ENCODE measurements at places on chromosomes 3 and 15.

- no peak for DNase-seq
Observed at GRCh38 chr15:56307180-56307579, 58.0 kb upstream of the TEX9 start.

DNA sequence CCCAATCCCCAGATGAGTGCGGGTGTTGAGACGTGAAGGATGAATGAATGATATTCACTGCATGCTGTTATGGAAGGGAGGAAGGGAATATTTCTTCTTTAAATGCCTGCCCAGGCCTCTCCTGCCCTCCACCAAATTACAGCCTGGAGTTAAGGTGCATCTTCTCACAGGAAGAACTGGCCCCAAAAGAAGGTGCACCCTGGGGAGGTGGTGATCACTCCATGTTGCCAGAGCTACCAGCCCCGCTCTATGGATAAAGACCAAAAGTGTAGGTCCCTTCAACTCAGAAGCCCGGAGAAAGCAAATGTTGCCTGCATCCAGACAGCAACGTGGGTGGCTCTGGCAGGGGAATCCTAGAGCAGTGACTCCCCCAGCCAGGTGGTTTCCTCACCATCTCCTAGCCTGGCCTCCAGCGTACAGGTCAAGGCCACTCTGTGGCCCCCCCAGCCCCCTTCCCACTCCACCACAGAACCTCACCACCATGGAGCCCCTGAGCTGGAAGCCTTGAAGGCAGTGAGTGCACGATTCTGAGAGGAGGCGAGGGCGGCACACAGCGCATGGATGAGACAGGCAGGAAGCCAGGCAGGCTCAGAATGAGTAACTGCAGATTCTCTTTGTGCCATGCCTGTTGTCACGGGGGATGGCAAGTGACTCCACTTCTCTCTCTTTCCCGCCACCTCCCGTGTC lies 3.5 kb upstream of the VIPR1 start:
- no peak for DNase-seq

- DNase-seq = no peak
Observed at GRCh38 chr15:68112706-68113105, 58.6 kb downstream of the PIAS1 start.

DNA sequence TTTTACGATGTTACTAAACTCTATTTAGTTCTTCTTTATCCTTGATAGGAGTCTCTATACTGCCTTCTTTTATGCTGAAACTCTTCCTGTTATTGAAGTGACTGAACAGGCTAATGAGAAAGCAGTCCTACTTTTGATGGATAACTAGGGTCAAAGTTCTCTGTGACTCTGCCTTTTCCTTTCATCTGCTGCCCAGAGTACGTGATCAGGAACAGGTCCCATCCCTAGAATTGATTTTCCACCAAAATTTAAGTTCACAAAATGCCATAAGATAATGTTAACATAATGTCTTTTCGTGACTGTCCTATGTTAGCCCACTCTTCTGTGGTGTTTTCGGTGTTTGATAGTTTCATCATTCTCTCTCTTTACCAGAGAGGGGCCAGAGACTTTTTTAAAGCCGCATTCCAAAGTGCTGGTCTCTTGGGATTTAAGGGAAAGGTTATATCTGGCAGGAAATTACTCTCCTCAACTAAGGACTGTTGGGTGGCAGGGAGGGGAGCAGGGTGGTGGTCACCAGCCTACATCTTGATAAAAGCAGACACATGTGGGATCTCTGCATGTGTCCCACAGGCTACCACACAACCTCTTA lies 50.3 kb upstream of the PLXND1 start:
- no peak for DNase-seq

DNA sequence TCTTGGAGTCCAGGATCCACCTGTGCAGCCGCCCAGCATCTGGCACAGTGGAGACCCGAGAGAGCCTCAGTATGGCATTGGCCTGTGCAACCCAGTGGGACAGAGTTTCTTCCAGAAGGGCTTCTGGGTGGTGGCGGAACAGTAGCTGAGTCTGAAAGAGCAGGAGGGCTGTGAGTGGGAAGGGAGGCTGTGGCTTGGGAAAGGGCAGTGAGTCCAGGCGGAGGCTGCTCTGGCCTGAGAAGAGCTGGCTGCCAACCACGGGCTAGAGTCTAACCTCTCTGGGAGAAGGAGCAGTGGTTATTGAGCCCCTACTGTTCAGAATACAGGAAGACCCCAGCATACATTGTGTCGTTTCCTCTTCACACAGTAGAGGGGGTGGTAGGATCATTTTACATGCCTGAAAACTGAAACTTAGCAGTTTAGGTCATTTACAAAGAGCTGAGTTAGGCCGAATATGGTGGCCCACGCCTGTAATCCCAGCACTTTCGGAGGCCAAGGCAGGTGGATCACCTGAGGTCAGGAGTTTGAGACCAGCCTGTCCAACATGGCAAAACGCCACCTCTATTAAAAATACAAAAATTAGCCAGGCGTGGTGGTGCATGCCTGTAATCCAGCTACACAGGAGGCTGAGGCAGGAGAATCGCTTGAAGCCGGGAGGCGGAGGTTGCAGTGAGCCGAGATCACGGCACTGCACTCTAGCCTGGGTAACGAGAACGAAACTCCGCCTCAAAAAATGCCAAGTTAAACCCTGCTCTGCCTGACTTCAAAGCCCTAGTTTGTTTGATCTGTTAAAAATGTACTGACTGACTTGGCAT lies 3.2 kb downstream of the AEN start:
- no peak for DNase-seq

DNA sequence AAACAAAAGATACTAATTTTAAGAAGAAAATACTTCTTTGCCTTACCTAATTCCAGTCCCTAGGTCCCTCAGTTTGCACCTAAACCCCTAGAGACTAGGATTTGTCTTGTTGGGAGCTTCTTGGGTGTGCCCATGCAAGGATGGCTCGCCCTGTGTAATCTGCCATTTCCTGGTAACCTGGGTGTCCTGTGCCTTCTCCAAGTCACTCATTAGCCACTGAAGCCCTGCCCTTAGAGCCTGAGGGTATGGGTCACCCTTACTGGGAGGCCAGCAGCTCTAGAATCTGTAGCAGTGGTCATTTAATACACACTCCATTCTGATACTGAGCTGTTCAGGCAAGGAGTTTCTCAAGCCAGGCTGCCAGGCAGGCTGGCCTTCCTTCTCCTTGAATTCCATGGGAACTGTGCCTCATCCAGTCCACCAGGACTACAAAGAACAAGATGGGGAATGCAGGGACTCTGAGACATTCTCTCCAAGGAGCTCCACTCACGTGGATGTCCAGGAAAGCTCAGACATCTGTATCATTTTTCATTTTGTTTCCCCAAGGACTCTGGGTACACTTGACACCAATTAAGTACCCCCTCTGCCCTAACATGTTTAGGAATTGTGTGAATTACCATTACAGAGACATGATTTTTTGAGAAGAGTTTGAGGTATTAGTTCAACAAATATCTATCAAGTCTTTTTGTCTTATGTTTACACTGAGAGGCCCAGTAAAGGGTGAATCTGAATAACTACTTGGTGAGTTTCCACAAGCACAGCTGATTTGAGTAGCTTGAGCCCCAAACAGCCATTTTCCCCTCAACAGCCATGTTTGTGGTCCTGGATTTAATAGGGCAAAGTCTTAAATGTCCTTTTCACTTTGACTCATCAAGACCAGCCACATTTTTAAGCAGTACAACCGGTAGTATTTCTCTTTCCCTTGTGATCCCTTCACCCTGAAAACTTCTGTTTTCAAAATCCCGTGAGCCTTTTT lies 52.6 kb downstream of the ARNT2 start:
- DNase-seq = no peak

- DNase-seq = no peak
Observed at GRCh38 chr3:53181024-53181371, 20.0 kb downstream of the PRKCD start.

DNA sequence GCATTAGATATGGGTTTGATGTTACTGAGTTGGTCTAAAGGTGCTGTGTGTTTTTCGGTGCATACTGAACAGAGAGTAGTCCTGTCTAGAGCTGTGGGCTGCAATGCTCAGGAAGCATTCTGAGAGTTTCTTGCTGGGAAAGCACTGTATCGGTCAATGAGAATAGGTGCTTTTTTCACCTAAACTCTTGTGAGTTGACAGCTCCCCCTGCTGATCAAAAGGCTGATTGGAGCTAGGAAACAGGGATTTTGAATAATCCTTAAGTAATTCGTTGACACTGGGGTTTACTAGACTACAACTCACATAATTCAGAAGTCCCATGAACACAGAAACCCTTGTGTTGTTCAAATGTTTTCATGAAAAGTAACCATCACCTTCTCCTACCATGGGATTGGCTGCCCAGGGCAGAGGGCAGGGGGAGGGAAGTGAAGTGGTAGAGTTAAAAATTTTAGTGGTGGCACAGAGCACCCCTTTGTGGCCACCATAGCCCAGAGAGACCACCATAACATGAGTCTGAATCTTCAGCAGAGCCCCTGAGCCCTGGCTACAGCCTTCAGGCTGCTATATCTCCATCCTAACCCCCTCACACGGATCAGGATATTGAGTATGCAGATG lies 13.0 kb upstream of the MANF start:
- peak; percentile 44 for DNase-seq

- DNase-seq = no peak
Observed at GRCh38 chr3:78726545-78726944, 1041.3 kb downstream of the ROBO1 start.

- peak; percentile 1 for DNase-seq
Observed at GRCh38 chr15:35444557-35445204, 101.3 kb downstream of the DPH6 start.

- DNase-seq = no peak
Observed at GRCh38 chr3:101615525-101615924, 41.5 kb downstream of the PCNP start.

DNA sequence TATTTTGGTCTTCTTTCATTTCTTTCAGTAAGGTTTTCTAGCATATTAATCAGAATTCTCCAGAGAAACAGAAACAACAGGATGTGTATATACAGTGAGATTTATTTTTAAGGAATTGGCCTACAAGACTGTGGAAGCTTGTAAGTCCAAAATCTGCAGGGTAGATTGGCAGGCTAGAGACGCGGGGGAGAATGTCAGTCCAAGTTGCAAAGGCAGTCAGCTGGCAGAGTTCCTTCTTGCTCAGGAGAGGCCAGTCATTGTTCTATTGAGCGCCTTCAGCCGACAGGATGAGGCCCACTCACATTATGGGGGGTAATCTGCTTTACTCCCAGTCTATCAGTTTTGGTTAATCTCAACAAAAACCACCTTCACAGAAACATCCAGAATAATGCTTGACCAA lies 133.4 kb upstream of the UBE3A start:
- DNase-seq = no peak

- DNase-seq = no peak
Observed at GRCh38 chr3:15682561-15683185, 81.1 kb downstream of the BTD start.

DNA sequence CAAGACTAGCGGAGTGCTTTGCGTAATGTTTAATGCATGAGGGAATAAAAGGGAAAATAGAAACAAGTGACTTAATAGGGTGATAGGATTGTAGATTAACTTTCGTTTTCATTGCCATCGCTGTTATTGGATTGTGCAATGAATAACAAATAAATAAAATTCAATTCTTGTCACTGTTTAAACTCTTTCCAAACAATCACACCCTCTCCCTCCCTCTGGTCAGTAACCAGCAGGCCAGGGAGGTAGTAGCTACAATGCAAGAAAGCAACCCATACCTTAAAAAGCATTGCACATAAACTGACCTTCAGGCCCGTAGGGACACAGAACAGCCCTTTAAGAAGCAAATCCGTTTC lies 705 bp upstream of the TFRC start:
- no peak for DNase-seq

- DNase-seq = no peak
Observed at GRCh38 chr3:79063624-79064023, 704.2 kb downstream of the ROBO1 start.

DNA sequence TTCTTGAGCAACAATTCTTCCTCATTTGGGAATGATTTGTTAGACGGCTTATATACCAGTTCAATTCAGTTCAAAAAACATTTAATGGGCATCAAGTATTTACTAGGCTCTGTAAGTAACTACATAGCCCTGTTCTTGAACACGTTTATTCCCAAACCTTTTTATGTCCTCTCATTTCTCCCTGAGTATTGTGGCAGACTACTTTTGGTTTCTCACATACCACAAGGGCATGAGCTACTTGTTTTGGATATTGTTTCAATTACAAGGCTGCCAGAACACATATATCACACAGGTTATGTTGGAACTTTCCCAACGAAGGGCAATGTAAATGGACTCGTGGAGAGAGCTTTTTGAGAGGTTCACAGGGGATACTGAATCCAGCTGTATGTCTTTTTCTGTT lies 363.8 kb upstream of the NAALADL2 start:
- no peak for DNase-seq

GRCh38 chr15:46170326-46170725 lies 535.5 kb downstream of the SQOR start:
- DNase-seq = no peak

DNA sequence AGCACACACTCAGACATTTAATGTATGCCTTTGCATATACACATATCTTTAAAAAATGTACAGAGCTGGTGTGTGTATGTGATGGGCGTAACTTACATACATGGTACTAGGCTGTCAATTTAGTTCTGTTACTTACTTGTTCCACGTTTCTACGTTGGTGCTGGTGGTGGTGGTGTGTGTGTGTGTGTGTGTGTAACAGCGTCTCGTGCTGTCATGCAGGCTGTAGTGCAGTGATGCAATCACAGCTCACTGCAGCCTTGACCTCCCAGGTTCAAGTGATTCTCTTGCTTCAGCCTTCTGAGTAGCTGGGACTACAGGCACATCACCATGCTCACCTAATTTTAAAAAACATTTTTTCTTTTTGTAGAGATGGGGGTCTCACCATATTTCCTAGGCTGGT lies 64.2 kb downstream of the ISG20 start:
- no peak for DNase-seq

DNA sequence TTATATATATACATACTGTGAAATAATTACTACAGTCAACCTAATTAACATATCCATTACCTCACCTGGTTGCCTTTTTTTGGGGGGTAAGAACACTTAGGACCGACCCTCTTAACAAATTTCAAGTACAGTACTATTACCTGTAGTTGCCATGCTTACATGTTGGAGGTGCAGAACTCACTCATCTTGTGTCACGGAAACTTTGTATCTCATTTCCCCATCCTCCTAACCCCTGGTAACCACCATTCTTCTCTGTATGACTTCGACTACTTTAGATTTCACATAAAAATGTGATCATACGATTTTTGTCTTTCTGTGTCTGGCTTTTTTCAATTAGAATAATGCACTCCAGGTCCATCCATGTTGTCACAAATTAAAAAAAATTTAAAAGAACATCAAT lies 55.5 kb upstream of the MELTF start:
- DNase-seq = no peak

DNA sequence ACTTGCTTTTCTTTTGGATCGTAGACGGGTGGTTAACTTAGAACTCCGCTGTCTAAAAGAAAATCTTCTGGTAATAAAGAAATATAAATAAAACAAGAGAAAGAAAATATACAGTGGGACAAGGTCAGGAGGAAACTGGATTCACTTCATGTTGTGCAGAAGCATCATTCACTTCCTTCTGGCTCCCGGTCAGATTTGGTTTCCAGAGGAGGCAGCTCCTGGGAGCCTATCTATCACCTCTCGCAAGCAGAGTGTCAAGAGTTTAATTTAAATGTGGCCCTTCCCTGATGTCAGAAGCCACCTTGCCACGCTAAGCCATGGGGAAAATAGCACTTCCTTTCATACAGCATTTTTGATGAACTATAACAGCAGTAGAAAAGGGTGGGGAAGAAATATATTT lies 139.1 kb downstream of the NSMCE3 start:
- DNase-seq = peak; percentile 1

- no peak for DNase-seq
Observed at GRCh38 chr3:2523281-2523836, 424.7 kb downstream of the CNTN4 start.

- no peak for DNase-seq
Observed at GRCh38 chr3:187005827-187006481, 75.6 kb downstream of the ST6GAL1 start.

- no peak for DNase-seq
Observed at GRCh38 chr15:37446921-37447320, 346.6 kb upstream of the MEIS2 start.

Data from naive thymus-derived CD4-positive, alpha-beta T cell (primary cell).